ENCODE measurements at places on chromosomes 11 and 22.

- no peak for DNase-seq
Measured at GRCh38 chr11:96318850-96319249, 24.1 kb downstream of the MAML2 start.

GRCh38 chr11:20530942-20531703 lies 68.3 kb upstream of the SLC6A5 start:
- DNase-seq: no peak

GRCh38 chr11:19966441-19966840 lies 193.8 kb downstream of the DBX1 start:
- no peak for DNase-seq

GRCh38 chr22:46416520-46416871 lies 81.0 kb downstream of the TRMU start:
- no peak for DNase-seq

DNA sequence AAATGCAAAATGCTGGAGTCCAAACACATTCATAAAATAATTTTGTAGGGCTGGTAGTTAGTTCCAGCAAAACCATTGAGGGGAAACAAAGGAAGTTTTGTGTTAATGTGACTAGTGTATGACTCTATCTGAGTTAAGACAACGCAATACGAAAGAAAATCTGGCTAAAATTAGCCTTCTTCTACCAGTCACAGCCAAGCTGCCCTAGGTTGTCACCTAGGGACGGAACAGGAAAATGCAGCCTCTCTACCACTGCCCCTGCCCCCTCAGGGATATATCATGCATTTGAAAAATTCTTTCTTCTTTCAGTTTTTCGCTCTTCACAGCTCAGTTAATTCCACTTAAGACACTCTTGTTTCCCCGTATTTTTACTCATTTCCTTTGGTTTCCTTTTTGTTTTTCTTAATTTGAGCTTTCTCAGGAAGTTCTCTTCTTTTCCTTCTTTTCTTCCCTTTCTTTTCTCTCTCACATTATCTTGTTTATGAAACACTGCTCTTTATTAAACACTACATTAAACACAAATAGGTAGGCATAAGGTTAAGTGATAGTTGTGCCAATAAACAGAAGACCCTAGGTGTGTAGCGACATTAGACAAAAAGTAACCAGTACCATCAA lies 30.6 kb downstream of the KIRREL3 start:
- DNase-seq: peak; percentile 46

- no peak for DNase-seq
Measured at GRCh38 chr11:125999234-125999880, 53.5 kb downstream of the VSIG10L2 start.

DNA sequence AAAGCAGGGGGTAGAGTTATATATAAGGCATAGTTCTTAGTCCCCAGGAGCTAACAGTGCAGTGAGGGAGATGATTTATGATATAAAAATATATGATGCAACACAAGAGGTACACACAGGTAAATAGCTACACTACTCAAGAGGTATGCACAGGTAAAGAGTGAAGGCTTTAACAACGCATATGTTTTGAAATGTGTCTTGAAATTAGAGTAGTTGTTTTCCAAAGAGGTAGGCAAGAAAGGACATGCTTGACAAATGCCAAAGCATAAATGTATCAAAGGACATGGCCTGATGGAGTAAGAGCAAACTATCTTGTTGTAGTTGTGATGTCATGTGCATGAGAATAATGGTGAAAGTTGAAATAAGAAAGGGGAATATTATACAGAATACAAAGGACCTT lies 104.3 kb upstream of the C11orf87 start:
- DNase-seq: no peak

DNA sequence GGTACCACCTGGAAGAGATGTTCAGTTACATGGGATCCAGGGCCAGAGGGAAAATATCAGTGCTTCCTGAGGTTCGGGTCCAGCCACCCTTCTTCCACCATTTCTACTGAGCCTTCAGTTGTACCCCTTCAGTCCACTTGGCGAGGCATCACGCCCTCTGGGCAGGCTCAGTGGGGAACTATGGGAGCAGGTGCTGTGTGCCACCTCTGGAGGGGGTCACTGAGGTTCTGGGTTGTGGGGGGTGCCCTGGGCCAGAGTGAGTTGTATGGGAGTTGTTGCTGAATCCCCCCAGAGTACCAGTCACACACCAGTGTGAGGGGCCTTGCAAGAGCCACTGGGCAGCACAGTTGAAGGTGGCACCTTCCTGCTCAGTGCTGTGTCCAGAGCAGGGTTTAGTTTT lies 2.7 kb upstream of the SREBF2 start:
- no peak for DNase-seq

- DNase-seq: no peak
Measured at GRCh38 chr22:44739024-44739423, 13.4 kb upstream of the ARHGAP8 start.

GRCh38 chr11:35143297-35144135 lies 4.5 kb downstream of the CD44 start:
- no peak for DNase-seq

GRCh38 chr11:22807391-22807790 lies 22.2 kb downstream of the SVIP start:
- no peak for DNase-seq

DNA sequence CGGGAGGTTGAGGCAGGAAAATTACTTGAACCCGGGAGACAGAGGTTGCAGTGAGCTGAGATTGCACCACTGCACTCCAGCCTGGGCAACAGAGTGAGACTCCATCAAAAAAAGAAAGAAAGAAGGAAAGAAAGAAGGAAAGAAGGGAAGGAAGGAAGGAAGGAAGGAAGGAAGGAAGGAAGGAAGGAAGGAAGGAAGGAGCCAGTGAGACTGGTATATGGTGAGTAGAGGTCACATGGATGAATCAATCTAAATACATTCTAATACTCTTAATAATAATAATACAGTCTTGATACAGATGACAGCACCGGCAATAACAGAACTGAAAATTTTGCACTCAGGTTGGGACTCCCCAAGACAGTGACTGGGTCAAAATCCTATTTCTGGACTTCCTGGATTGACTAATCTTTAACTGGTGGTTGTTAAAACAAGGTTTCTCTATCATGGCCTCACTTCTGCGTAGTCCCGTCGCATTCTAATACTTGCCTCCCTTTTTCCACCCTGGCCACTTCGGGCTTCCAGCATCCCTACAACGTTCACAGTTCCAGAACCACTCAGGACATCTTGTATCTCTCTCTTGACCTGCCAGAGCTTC lies 53.5 kb upstream of the EIF3M start:
- no peak for DNase-seq

- DNase-seq: peak; percentile 51
Measured at GRCh38 chr22:33035272-33035863, 22.8 kb downstream of the SYN3 start.

- no peak for DNase-seq
Measured at GRCh38 chr11:62401811-62402210, 17.0 kb upstream of the SCGB1A1 start.

DNA sequence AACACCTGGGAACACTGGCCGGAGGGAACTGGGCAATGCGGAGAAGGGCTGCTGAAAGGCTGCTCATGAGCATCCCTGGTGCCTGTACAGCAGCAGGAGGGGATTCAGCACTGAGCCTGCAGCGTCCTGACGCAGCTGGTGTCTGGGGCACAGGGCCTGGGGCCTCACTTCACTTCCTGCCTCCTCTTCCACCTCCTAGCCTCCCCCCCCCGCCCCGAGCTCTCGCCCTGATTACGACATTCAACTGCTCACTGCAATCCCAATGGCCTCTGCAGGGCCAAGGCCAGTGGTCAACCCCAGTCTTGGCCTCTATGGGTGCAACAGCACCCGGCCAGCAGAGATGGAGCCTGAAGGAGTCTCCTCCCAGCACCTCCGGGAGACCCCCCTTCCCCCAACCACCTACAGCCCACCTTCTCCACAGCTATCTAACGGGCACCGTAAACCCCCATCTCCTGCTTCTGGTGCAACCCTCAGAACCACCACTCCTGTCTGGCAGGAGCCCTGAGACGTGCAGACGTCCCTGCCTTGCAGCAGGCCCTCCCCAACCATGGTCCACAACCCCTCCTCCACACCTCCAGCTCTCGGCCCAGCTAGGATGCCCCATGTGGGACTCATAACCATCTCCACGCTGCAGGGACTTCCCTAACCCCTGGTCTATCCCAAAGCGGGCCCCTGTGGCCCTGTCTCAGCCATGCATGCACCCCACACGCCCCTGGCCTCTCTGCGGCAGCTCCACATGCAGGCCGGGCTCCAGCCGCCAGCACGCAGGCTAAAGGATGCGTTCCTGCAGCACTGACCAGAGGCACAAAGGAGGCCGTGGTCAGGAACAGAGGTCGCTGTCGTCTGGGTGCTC lies 38.2 kb downstream of the BRD1 start:
- DNase-seq: no peak

GRCh38 chr11:111845276-111846028 lies 25.9 kb downstream of the ALG9 start:
- no peak for DNase-seq

GRCh38 chr11:35615921-35616900 lies 2.0 kb upstream of the FJX1 start:
- DNase-seq: peak; percentile 90

DNA sequence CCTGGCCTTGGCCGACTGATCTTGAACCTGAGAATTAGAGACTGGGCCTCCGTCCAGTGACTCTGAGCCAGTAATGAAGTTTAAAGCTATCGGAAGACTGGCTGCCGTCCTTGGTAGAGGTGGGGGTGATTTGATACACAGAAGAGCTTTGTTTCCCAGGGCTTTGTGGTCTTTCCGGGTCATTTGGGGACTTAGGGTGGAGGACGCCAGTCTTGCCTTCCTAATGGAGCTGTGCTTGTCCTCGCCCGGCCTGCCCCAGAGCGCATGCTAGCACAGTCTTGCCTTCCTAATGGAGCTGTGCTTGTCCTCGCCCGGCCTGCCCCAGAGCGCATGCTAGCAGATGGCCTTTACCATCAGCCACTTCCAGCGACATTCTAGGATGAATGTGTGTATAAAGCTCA lies 65.8 kb downstream of the ST3GAL4 start:
- DNase-seq: peak; percentile 59

DNA sequence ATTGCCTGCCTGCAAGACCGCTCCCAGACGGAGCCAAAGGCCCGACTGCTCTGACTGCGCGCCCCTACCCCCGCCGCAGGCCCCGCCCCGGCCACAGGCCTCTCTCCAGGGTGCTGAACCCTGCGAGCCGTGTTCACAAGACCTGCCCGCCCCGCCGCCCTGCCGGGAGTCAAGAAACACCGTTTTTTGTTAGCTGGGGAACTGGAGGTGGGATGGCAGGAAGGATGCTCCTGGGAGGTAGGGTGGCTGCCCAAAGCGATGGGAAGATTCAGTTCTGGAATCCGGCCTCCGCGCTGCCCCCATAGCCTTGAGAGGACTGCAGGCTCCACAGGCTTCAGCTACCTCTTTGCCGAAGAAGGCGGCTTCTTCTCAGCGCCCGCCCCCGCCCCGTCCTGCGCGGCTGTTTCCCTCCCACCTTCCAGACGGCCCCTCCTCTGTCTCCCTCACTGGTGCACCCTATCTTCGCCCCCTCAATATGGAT lies 2.7 kb upstream of the PDE2A start:
- DNase-seq: no peak

DNA sequence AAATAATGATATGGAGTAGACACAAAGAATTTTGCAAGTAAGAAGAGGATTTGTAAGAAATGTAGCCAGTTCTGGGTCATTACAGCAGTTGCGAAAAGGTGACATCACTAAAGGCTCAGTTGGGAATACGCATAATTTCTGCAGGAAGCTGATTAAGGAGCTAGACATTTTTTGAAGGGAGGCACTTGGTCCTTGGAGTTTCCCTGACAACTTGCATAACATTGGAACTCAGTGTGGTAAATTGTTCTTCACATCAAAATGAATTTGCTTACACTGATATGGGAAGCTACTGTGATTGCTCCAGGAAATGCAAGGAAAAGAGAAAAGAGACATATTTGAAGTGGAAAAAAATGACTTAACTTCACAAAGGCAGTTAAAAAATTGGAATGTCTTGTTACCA lies 626.1 kb downstream of the NELL1 start:
- DNase-seq: no peak

DNA sequence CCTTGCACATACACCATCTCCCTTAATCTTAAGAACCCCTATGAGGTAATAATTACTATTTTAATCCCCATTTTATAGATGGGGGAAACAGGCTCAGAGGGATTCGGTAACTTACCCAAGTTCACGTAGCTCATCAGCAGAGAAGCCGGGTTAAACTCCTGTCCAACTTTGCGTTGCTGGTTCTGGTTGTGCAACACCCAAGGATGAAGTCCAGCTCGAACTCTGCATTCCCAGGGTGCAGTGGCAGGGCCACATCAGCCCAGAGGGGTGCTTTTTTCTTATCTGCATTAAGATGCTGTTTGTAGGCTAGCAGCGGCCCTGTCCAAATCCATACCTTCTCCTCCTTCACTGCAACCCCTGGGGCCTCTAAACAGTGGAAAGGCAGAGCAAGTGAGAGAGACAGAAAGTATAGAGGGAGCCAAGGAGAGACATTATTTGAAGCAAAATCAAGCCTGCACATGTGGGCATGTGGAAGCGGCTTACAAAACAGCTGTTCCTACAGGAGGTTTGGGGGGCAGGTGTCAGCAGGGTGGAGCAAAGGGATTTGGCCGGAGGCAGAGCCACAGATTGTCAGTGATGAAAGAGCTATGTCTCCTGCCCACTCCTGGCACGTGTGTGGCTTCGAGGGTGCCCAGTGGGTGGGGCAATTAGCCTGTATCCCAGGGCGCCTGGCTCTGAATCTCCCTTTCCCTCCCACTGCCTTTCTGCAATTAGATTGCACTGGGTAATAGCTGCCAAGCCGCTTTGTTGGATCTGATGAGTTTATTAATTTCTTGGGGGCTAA lies 129.5 kb upstream of the TBCEL start:
- DNase-seq: peak; percentile 74

DNA sequence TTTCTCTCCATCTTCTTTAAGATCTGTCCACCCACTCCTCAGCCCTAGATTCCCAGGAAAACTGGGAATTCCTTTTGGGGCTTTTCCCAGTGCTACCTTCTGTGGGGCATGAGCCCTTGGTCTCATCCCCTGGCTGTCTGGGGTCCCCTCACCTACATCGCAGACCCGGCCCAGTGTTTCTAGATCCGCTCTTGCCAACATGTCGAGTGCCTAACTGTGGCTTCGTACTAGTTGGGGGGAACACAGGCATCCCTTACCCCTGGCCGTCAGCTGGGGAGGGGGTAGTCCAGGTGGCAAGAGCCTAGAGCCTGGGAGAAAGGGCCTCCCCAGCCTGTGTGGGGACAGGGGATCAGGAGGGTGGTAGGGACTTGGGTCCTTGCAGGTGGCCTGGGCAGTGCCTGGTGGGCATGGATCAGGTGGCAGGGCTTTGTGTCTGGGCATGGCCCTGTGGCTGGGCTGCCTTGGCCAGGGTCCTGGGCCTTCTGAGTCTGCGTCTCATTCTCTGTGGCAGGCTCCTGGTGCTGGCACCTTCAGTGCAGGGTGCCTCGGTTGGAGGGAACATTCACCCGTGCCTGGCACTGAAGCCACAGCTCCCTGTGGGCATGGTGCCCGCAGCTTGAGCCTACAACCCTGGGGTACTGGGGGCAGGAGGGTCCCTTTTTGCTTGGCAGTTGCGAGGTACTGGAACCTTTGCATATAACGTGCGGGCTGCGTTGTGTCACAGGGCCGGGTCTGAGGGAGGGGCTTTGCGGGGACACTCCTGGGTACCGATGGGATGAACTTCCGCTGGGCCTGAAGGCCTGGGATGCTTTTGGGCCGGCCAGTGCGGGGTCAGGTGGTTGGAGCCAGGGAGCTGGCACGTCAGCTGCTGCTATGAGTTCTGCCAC lies 4.1 kb downstream of the KCNQ1 start:
- no peak for DNase-seq

GRCh38 chr11:112697391-112698178 lies 263.6 kb upstream of the NCAM1 start:
- DNase-seq: peak; percentile 5

All from NCI-H82 (cell line).